Ovary (tissue), 10 donors: ENCODE measurements at places on chromosomes 7 and 10. TPM values are rescaled to one million over a fixed set of nuclear protein-coding genes. Genes with fewer than 3 reads are reported as not detected.

GRCh38 chr7:107007007-107007891 is 37.3 kb upstream of the PRKAR2B start:
- peak overlapping the region; percentile 1 for H3K27ac ChIP-seq
- H3K36me3 ChIP-seq, result no peaks in the 10 kb centered on the region
- H3K4me1 ChIP-seq, result no peaks in the 10 kb centered on the region
- no peaks in the 10 kb centered on the region for H3K27me3 ChIP-seq
- DNase-seq, result no peak

Gene CRYGN
- total RNA-seq, result 0.67 TPM

Gene PDGFA
- 3.7 TPM for total RNA-seq

DNA sequence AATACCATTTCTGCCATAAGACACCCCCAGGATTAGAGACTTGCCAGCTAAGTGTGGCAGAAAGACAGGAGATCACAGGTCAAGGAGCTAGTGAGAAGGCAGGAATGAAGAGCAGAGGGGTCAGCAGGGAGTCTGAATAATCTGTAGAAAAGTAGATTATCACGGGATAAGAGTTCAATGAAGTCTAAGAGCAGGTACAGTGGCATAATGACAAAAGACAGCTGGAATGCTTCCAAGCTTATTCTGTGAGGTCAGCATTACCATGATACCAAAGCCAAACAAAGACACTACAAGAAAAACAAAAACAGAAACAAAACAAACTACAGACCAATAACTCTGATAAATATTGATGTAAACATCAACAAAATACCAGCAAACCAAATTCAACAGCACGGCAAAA is 20.8 kb downstream of the PILRA start:
- DNase-seq, result no peak
- no peak overlapping the region for H3K27ac ChIP-seq
- H3K4me3 ChIP-seq, result no peak overlapping the region
- no peaks in the 10 kb centered on the region for H3K27me3 ChIP-seq
- peaks cover 4% of the 10 kb centered on the region for H3K4me1 ChIP-seq
- no peaks in the 10 kb centered on the region for H3K36me3 ChIP-seq

DNA sequence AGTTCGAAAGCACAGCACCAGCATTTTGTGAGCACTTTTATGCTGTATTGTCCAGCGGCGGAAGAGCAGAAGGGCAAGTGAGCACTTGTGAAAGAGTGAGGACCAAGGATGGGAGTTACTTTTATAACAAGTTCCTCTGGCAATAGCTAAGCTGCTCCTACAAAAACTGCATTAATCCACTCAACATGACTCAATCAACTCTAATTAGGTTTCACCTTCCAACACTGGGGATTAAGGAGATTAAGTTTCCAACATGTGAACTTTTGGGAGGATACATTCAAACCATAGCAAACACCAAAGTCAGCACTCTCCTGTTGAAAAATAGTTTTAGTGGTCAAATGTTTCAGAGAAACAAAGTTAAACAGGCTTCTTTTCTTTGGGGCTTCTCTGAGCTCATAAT is 844.5 kb downstream of the REEP3 start:
- no peak overlapping the region for H3K4me3 ChIP-seq
- no peak overlapping the region for H3K27ac ChIP-seq
- no peaks in the 10 kb centered on the region for H3K4me1 ChIP-seq
- H3K27me3 ChIP-seq, result no peaks in the 10 kb centered on the region

Gene METTL27
- 1.8 TPM for total RNA-seq

DNA sequence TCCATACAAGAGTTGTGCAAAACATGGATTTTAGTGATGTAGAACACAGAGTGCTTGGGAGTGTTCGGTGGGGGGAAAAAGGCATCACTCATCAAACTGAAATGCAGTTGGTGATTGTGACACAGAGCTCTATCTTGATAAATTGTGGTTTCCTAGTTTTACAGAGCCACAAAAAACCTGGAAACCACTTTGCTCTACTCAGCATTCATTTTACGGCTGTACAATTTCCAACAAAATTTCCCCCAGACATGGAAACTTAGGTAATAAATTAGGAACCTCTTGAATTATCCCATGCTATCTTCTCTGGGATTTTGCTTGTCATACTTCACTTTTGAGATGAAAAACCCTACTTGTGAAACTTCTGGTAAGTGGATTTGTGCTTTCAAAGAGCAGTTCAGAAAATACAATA is 614.9 kb upstream of the FZD8 start:
- DNase-seq, result no peak
- no peak overlapping the region for H3K4me3 ChIP-seq
- H3K4me1 ChIP-seq, result peaks cover 1% of the 10 kb centered on the region
- no peaks in the 10 kb centered on the region for H3K36me3 ChIP-seq
- no peaks in the 10 kb centered on the region for H3K27me3 ChIP-seq

Gene SLC26A3
- total RNA-seq, result not detected

- H3K4me3 ChIP-seq, result no peak overlapping the region
- DNase-seq, result peak; percentile 68
- H3K27me3 ChIP-seq, result no peaks in the 10 kb centered on the region
- no peak overlapping the region for H3K27ac ChIP-seq
- H3K4me1 ChIP-seq, result no peaks in the 10 kb centered on the region
- H3K36me3 ChIP-seq, result no peaks in the 10 kb centered on the region
These were observed 20.6 kb upstream of the RHOBTB1 start for GRCh38 chr10:60964257-60965235.

Gene SRRM3
- total RNA-seq, result 7.7 TPM

GRCh38 chr10:122463466-122464249 is 2.3 kb downstream of the HTRA1 start:
- no peaks in the 10 kb centered on the region for H3K36me3 ChIP-seq
- H3K4me3 ChIP-seq, result peak overlapping the region; percentile 57
- H3K27me3 ChIP-seq, result no peaks in the 10 kb centered on the region
- peaks cover 26% of the 10 kb centered on the region for H3K4me1 ChIP-seq
- peak overlapping the region; percentile 90 for H3K27ac ChIP-seq

DNA sequence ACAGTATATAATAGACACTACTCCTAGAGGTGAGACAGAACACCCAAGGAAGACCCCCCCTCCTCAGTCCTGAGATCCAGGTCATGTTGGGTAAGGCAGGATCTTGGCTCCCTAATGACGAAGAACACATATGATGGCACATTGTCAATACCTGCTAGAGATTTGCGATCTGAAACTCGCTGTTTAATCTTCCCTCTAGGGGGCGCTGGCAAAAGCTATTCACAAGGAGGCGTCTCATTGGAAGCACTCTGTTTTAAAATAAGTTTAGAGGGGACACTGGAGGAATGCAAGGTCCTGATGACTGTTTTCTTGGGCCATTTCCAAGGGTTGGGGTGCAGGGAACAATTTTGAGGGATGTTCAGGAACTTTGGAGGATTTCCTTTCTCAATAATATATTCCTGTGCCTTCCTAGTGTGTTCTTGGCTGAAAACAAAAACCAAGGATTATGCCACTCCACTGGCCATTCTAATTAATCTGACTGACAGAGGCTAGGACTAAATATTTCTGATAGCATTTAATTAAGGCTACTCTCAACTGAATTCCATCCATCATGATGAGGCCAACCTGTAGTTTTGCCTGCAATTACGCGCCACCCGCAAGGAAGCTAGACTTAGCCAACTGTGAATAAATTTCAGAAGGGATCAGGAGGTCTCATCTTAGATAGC is 1013.8 kb upstream of the MBL2 start:
- DNase-seq, result no peak
- no peak overlapping the region for H3K4me3 ChIP-seq

DNA sequence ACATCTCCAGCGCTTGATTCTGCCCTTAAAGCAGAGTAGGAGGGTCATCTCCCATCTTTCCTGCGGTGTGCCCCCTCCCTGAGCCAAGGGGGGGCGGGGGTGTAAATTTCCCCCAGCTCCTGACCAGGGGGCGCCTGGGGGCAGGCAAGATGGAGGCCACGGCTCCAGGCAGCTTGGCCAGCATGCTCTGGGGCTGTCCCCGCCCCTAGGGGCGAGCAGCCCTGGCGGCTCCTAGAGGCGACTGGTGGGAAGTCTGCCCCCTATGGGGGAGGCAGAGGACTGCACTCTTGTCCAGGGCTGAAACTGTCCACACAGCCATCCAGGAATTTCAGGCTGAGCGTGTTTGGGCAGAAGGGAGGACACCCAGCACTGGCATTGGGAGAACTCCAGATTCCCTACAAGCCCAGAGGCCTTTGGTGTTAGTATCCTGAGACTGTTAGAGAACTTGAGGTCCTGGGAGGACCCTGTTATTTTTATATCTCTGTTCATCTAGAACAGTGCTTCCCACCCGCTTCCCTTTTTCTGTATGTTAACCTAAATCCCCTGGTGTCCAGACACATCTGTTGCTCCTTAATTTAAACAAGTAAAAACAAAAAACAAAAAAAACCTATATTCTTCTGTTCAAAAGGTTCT is 4.6 kb downstream of the STRA8 start:
- no peak for DNase-seq
- H3K27ac ChIP-seq, result no peak overlapping the region
- H3K36me3 ChIP-seq, result no peaks in the 10 kb centered on the region
- H3K4me1 ChIP-seq, result no peaks in the 10 kb centered on the region

GRCh38 chr7:55381189-55381588 is 16.1 kb downstream of the LANCL2 start:
- H3K27ac ChIP-seq, result no peak overlapping the region
- DNase-seq, result no peak
- H3K4me1 ChIP-seq, result no peaks in the 10 kb centered on the region
- no peaks in the 10 kb centered on the region for H3K36me3 ChIP-seq

DNA sequence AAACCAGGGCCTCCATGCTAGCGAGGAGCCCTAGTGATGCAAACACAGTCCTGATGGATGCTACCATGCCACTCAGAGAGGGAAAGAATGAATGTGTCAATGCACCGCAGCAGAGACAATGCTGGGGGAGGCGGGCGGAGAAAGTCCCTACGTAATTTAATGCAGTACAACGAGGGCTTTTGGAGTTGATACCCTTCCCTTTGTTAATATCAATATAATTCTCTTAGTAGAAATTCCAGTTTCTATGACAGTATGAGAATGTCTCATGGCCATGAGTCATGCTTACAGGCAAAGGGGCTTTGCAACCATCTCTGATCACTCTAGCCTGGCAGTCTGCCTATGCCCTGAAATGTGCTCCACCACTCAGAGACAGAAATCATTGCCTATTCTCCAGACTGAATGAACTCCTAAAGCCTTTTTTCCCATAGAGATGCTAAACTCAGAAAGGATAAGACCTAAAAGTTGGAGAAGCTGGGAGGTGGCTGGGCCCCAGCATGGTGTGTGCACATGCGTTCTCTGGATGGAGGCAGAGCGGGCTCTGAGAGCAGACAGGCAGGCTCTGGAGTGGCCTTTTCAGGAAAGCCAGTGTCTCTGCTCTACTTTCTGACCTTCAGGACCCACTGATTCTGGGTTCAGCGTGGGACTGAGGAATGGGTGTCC is 20.3 kb upstream of the GIMAP2 start:
- H3K36me3 ChIP-seq, result no peaks in the 10 kb centered on the region
- no peak for DNase-seq
- H3K4me1 ChIP-seq, result no peaks in the 10 kb centered on the region

Gene GPC2
- total RNA-seq, result 5.6 TPM

Gene ZNF804B
- total RNA-seq, result not detected

DNA sequence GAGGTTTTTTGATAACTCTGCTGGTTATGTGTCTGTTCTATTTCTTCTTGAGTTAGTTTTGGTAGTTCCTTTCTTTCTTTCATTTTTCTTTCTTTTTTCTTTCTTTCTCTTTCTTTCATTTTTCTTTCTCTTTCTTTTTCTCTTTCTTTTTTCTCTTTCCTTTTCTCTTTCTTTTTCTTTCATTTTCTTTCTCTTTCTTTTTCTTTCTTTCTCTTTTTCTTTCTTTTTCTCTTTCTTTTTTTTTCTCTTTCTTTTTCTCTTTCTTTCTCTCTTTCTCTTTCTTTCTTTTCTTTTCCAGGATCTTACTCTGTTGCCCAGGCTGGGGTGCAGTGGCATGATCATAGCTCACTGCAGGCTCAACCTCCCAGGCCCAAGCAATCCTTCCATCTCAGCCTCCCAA is 20.4 kb upstream of the RHBDD2 start:
- H3K27me3 ChIP-seq, result no peaks in the 10 kb centered on the region
- H3K27ac ChIP-seq, result no peak overlapping the region
- no peak overlapping the region for H3K4me3 ChIP-seq
- no peak for DNase-seq

DNA sequence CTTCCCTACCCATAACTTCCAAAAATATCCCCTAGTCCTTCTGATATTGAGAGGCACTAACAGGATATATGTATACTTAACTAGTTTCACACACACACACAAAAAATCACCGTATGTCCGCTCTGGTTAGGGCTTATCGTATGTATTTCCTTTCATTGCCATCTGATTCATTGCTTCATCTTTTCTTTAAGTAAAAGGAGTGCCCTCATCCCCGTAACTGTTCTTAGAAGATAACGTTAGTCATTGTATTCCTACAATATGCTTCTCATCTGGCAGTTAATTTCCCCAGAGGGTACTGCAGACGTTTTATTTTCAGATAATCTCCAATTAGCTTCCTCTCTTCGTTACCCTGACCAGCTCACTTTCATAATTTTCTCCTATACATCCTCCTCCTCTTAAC is 37.3 kb downstream of the NRCAM start:
- H3K4me3 ChIP-seq, result no peak overlapping the region
- H3K27me3 ChIP-seq, result no peaks in the 10 kb centered on the region
- H3K4me1 ChIP-seq, result no peaks in the 10 kb centered on the region
- H3K27ac ChIP-seq, result no peak overlapping the region
- no peaks in the 10 kb centered on the region for H3K36me3 ChIP-seq

Gene SKAP2
- 20.0 TPM for total RNA-seq
